NCI-H345 (cell line): ENCODE measurements at places on chromosomes 1 and 21.

DNA sequence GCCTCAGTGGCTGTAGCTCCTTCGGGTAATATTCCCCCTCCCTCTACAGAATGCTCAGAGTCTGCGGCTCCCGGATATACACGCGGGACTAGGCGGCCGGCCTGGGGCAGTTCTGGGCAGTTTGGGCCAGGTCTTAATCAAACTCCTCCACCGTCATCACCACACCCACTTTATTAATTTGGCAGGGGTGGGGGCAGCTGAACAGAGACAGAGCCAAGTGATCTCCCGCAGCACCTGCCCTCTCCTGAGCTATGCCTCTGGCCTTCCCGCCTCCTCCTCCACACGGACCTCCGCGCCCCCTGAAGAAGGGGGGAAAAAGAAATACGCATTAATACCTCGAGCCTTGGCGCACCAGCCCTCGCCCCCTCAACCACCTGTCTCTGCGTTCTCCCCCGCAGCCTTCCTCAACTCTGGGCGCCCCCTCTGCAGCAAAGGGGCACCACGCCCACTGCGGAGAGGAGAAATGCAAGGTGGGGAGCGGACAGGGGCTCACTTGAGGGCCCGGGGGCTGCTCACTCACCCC, 42.6 kb downstream of the CD34 start:
- no peak for DNase-seq

DNA sequence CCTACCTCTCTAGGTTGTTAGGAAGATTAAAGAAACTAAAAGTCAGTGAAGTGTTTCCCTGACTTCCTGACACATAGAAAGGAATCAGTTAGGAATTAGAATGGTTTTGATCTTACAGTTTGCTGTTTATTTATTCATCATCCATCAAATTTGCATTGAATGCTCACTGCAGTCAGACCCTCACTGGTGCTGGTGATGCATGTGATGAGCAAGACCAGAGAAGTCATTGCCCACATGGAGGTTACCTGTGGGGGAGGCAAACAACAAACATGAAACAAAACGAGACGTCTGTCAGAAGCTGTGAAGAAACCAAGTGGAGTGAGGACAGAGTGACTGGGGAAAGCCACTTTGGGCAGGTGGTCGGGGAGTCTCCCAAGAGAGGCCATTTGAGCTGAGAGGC, 6.4 kb downstream of the CTPS1 start:
- no peak for DNase-seq

DNA sequence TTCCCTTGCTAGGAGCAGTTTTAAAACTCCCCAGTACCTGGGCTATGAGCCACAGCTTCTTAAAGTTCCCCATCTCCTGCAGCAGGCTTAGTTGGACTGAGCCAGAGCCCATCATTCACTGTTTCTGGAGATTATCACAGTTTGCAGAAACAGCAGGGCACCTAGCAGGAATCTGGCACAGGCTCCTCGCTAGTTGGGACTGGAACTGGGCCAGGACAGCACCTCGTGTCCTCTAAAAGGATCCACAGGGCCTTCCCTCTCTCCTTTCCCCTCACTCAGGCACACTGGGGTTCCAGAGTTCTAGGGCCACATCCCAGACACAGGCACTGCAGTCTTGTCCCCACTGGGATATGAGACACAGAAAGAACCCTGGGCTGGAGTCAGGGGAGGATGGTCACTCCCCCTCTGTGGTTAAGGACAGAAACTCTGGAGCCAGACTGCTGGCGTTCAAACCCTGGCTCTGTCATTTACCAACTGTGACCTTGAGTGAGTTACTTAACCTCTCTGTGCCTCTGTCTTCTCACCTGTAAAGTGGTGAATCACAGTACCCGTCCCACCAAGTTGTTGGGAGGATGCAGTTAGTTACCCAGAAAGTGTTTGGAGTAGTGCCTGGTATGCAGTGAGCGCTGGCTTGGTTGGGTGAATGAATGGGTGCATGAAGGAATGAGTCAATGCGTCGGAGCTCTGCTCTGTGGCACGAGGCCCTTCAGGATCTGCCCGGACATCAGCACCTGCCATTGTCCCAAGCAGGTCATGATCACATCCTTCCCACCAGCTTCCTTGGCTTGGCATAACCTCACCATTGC, 18.8 kb upstream of the ECE1 start:
- peak; percentile 61 for DNase-seq

- no peak for DNase-seq
Measured at GRCh38 chr21:38815060-38815405, 9.3 kb downstream of the ETS2 start.

- no peak for DNase-seq
Measured at GRCh38 chr1:200299571-200299970, 110.3 kb downstream of the ZNF281 start.

DNA sequence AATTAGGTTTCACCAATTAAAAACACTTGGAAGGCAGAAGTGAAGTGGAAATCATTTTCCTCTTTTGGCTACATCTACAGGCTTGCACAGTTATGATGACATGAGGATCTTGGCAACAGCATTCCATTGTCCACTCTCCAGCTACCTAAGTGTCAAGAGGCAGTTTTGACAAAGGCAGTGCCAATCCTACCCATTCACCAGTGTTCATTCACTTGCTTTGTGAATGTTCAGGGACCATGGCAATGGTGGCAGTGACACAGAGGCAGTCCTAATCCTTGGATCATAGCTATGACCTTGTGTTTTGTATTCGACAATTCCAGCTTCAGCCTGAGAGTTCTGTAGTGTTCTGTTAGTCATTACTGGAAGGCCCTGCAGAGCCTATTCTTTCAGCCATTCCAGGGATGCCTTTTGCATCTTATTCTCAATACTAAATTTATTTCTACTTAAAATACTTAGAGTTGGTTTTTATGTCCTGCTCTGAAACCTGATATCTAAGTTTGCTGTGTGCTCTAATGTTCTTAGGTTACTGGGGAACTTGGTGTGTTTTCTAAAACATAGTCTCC, 36.7 kb downstream of the CRB1 start:
- no peak for DNase-seq

GRCh38 chr1:17629460-17629859, 90.0 kb downstream of the ARHGEF10L start:
- no peak for DNase-seq

- no peak for DNase-seq
Measured at GRCh38 chr1:186091222-186091720, 283.8 kb downstream of the TPR start.

GRCh38 chr1:15764269-15764764, 5.7 kb downstream of the FBLIM1 start:
- DNase-seq = no peak

GRCh38 chr1:224996266-224996665, 66.8 kb downstream of the DNAH14 start:
- DNase-seq = no peak

- no peak for DNase-seq
Measured at GRCh38 chr1:76494807-76495206, 372.5 kb upstream of the ST6GALNAC5 start.

GRCh38 chr1:172980456-172980855, 70.3 kb downstream of the TNFSF18 start:
- DNase-seq = no peak

- DNase-seq = peak; percentile 32
Measured at GRCh38 chr1:59815892-59816291, 1.1 kb downstream of the HOOK1 start.

DNA sequence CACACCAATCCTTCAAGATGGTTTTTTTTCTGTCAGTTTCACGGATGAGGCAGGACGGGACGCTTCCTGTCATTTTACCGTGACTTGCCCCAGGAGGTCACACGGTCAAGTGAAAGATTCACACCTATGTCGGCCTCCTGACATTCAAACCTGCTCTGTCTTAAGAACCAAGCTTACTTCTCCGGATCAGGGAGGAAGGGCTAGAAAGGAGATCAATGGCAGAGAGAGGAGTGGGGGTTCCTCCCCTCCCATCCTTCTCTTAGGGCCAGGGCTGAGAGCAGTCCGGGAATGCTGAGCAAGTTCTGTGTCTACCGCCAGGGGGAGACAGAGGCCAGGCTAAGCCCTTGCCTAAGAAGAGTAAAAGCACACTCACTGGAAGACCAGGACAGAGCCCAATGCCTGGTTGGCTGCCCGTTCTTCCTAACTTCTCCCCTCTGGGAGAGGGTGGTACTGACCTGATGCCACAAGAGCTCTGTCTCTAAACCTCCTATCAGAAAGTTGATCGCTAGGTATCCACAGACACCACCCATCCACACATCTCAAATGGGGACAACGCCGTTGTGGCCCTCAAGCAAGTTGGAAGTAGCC, 1.1 kb upstream of the PPM1J start:
- peak; percentile 88 for DNase-seq

DNA sequence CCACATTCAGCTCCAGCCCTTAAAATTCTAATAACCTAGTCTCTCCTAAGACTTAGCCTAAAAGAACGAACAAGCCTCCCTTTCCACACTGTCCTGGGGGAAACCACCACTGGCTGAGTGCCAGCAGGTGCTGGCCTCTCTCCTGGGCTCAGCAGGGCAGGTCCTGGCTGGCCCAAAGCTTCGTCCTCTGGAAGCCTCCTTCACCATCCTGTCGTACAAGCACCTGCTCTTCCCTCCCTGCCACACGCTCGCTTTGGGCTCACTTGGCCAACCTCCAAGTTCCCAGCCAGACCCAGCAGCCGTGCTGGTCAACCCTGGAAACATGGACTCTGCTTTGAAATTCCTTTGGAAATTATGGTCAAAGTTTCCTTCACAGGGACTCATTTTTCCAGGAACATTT, 58.2 kb upstream of the SLC25A33 start:
- peak; percentile 58 for DNase-seq

DNA sequence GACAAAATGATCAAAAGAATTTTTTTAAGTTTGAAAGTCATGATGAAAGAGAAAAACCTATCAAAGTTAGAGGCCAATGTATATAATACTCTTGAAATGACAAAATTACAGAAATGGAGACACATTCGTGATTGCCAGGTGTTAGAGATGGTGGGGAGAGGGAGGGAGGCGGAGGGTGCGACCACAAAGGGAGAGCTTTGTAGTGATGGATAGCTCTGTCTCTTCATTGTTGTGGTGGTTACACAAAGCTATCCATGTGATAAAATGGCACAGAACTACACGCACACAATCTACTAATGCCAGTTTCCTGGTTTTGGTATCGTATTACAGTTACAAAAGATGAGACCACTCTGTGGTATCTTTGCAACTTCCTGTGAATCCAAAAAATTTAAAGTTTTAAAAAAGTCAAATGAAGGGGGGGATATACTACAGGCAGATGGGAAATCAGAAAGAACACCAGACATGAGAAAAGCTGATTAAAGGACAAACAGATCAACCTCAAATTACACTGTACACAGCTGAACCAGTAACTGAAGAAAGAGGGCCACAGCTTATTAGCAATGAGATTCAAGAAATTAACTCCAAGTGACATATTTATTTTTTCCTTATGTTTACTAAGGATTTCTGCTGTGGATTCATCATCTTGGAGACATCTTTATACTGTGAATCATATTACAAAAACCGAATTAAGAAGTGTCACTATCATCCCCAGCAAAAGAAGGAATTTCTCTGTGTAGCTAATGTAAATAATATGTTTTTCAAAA, 199.1 kb downstream of the SLC45A1 start:
- no peak for DNase-seq

- peak; percentile 31 for DNase-seq
Measured at GRCh38 chr1:65209005-65209885, 61.2 kb downstream of the AK4 start.

GRCh38 chr1:16618719-16619118, 5.4 kb upstream of the NBPF1 start:
- DNase-seq = no peak

DNA sequence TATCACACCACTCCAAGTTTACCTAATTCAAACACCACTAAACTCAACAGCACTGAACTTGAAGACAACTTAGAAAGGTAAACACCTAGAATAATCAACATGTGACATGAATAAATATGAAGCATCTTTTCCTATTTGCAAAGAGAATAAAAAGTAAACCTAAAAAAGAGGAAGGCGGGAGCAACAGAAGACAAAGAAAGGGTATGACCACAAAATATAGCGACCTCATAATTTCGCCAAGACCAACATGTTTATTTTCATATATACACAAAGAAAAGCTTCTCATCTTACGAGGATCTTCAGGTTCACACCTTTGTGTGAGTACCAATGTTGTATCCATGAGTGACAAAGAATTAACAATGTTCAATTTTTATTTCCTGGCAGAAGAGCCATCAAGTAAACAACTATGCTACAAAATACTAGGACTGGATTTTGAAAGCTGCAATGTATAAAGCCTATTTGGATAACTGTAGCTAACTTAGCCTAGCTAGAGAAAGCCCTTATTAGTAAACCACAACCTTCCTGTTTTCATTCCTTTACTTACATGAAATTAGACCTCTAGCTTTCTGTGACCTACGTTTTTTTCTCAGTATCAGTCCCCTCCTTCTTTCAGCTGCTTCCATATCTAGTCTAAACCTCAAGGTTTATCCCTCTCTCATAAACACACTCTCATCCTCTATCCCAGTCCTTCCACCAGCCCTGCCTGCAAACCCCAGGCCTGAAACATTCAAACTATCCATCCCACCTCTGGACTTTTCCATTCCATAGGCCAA, 21.3 kb upstream of the PHTF1 start:
- DNase-seq = no peak

DNA sequence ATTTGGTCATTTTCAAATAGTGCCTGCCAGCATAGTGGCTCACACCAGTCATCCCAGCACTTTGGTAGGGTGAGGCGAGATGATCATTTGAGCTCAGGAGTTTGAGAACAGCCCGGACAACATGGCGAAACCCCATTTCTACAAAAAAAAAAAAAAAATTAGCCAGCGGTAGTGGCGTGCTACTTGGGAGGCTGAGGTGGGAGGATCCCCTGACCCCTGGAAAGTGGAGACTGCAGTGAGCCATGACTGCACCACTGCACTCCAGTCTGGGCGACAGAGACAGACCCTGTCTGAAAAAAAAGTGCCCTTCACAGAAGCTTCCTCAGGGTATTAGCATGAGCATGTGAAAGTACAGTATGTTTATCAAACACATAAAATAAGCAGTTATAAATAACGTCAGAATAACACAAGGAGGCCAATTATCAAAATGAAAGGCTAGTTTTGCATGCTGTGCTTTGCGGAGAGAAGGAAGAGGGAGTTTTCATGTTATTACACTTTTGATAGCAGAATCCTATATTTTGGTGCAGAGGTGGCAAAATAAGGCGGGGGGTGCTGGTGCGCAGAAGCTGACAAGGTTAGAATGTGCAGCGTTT, 781 bp upstream of the METTL13 start:
- no peak for DNase-seq

DNA sequence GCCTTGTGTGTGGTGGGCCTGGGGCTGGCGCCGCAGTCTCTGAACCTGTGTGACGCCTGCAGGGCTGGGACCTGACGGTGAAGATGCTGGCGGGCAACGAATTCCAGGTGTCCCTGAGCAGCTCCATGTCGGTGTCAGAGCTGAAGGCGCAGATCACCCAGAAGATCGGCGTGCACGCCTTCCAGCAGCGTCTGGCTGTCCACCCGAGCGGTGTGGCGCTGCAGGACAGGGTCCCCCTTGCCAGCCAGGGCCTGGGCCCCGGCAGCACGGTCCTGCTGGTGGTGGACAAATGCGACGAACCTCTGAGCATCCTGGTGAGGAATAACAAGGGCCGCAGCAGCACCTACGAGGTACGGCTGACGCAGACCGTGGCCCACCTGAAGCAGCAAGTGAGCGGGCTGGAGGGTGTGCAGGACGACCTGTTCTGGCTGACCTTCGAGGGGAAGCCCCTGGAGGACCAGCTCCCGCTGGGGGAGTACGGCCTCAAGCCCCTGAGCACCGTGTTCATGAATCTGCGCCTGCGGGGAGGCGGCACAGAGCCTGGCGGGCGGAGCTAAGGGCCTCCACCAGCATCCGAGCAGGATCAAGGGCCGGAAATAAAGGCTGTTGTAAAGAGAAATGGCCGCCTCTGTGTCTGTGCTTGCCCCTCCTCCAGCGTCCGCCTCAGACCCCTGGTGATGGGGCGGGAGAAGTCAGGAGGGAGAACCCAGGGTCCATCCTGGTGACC, 788 bp downstream of the ISG15 start:
- no peak for DNase-seq

- no peak for DNase-seq
Measured at GRCh38 chr1:63590166-63590560, 3.0 kb upstream of the PGM1 start.
